Activated T-helper 9 cell treated with anti-CD3 and anti-CD28 coated beads, Interleukin-2, amount 50 U/mL, for 16 hours (primary cell): ENCODE measurements at places on chromosomes 6 and 20.

DNA sequence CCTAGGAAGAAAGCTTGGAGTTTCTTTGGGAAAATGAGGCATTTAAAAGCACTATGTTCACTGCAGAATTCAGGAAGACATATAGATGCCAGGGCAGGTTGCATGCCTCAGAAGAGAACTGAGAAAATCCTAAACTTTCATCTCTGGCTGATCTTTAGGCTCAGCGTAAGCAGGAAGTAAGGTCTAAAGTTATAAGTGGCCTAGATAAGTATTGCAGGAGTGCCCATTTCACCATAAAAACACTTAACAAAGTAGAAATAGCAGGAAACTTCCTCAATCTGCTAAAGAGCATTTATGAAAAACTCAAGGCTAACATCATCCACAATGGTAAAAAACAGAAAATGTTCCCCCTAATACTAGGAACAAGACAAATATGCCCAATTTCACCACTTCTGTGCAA is 320.3 kb downstream of the BMP2 start:
- no peak for DNase-seq

- DNase-seq, result no peak
Observed at GRCh38 chr20:56091628-56092234, 86.4 kb upstream of the CBLN4 start.

DNA sequence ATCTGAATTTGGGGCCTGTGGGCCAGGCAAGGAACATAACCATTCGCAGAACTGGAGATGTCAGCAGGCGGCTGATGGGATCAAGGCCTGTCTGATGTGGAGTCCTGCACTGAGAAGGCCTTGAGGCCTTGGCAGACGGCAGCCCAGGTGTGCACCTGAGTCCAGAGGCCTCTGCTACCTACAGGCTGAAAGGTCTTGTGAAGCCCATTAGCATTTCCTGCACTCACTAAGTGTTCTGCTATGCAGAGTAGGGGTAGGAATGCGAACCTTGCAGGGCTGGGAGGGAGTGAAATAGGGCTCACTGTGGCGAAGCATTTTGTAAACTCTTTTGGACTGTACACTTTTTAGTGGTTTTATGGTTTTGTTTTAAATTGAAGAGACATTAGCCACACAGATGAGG is 48.3 kb upstream of the RNF24 start:
- DNase-seq, result no peak

DNA sequence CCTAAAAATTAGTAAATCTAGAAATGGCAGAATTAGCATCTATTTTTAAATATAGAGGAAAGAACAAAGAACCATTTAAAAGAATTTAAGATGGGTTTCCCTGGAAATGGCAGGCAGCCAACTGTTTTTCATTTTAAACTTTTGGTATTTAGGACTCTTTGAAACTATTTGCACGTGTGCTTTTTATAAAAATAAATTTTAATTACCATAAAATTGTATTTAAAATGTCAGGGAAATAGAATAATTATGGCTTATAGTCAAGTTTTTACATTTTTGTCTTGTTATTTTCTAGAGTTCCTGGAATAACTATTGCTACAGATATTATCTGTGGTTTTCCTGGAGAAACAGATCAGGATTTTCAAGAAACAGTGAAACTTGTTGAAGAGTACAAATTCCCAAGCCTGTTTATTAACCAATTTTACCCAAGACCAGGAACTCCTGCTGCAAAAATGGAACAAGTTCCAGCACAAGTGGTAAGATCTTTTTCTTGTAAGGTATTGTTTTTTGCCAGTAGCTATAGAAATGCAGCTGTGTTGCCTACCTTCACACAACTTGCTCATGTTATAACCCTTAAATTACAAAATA is 528.7 kb upstream of the SOX4 start:
- no peak for DNase-seq

DNA sequence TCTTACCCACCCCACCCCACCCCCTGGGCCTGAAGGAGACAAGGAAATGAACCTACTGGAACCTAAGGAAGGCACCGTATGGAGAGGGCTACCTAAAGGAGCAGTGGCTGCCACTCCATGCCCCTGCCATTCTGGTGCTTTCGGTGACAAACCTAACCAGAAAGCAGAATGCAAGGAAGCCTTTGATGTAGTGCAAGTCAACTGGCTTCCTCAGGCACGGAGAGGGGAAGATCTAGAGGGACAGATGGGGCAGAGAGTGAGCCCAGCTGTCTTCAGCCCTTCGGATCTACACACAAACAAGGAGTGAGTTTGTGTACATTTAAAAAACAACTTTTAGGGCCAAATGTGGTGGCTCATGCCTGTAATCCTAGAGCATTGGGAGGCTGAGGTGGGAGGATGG is 39.5 kb downstream of the PPP1R16B start:
- DNase-seq, result no peak

DNA sequence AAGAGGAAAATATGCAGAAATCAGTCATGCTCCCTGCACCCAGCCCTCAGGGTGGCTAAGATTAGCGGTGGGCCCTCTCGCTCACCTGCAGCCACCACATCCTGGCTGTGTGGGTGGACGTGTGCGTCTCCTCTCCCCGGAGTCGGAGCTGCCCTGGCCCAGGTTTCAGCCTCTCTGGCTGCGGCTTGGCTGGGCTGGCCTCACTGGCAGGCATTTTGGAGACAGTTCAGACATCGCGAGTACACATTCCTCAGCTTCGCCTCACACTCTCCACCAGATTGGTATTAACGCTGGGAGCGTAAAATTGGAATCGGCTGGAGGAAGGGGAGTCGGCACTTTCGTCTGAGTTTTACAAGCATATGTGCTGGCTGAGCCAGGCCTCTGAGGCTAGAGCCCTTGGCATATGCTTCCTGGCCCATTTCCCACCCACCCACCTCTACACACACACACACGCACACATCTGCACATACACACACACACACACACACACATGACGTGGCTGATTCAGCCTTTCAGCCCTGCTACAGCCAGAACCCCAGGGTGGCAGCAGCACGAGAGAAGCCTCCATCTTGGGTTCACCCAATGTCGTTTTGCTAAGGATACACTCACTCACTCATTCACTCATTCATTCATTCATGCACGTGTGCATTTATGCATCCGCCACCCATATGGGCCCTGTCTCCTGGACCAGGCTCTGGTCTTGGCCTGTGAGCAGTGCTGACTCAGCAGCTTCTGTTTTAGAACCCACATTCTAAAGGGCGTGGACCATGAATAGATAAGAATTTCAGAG is 42.9 kb downstream of the BCAS4 start:
- DNase-seq, result no peak

GRCh38 chr6:166438211-166438861 is 55.6 kb upstream of the MPC1 start:
- no peak for DNase-seq

DNA sequence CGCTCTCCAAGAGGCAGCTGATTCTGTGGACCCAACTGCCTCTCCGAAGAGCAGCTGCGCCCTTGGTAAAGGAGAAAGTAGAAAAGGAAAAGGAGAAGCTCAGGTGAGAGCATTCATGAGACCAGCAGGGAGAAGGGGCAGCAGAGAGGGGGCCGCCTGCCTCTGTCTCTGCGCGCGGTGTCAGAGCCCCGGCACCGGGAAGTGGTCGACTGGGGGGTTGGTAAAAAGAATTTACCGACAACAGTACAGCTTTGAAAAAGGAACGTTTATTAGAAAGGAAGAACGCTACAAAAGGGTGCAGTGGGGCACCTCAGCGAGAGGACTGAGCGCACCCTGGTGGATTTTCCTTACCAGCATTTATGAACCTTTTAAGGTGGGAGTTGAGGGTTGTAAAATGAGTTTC is 61.9 kb downstream of the GPR6 start:
- peak; percentile 2 for DNase-seq

- no peak for DNase-seq
Observed at GRCh38 chr20:63370618-63371187, 9.6 kb upstream of the CHRNA4 start.

- DNase-seq, result no peak
Observed at GRCh38 chr6:144292372-144292771, 7.2 kb downstream of the UTRN start.

DNA sequence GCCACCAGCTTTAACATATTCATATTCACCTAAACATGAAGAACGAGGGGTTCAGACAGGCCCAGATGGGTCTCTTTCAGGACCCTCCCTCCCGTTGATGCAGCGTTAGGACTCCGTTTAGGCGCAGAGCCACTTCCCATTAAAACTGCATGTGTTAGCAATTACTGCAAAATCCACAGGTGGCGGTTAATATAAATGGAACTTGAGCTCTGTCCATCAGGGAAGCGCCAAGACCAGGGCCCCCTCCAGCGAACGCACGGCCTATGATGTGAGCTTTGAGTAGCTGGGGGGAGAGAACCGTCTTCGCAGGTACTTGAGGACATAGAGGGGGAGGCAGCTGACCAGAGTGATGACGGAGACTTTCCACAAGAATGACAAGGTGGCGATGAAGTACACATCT is 58.4 kb upstream of the NFATC2 start:
- DNase-seq, result no peak
